Progenitor cell of endocrine pancreas (in vitro differentiated cells): ENCODE measurements at places on chromosomes 5 and 9.

DNA sequence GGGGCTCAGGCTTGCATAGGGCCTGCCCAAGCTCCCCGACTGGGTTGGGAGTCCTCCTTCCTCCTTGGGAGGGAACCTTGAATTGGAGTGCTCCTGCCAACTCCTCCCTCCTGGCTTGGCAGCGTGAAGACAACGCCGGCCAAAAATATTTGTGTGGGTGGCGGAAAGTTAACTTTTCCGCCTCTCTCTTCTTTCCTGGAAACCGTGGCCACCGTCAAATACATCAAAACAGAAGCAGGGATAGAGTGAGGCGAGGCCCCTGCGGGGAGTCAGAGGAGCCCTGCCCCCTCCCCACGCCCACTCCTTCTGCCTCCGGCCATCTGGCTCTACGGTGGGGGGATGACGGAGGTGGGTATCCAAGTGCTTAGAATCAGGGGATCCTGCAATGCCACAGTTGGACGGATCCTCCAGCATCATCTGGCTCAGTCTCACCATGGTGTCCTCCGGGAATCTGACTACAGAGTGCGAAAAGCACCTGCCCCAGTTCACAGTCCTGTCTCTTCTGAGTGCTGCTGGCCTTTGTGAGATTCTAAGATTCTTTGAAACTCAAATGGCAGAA is 25.2 kb upstream of the SYNPO start:
- no peak for DNase-seq

DNA sequence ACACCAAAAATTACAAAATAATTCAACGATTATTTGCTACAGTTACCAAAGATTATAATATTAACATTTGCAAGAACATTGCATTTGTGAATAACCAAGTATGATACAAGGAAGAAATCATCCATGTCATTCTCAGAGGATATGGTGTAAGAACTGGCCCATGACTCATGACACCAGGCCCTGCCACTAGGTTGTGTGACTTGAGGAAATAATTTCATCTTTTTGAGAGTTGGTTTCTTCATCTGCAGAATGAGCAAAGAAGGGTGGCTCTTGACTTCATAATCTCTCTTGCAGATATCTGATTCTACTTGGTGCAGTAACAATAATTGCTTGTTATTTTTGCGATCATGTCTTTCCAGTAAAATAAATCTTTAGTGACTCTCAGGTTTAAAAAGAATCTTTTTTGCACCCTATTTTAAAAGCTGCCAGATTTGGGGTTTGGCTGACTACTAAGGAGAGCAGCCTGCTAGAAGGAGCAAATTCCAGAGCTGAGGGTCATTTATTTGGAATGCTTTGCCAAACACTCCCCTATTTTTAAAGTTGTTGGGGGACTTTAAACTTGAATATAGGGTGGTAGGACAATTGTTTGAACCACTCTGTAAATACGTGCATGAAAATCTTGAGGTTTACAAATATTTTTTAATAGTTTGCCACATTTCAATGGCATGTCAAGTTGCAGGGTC is 23.5 kb downstream of the ITGA1 start:
- DNase-seq: no peak

GRCh38 chr5:111447099-111447498 is 65.2 kb downstream of the STARD4 start:
- DNase-seq: no peak

GRCh38 chr9:137077010-137077747 is at the start of gene UAP1L1:
TSS of gene UAP1L1 (plus strand) at chr9:137077517. CDS start at chr9:137077533, 16 bp downstream.
- DNase-seq: no peak

- DNase-seq: no peak
These were observed 100.5 kb upstream of the CCDC152 start for GRCh38 chr5:42655982-42656650.

GRCh38 chr9:70127540-70128416 is 84.1 kb downstream of the MAMDC2 start:
- DNase-seq: no peak

GRCh38 chr5:172939071-172939470 is 20.2 kb upstream of the RPL26L1 start:
- DNase-seq: no peak

GRCh38 chr5:67133776-67134175 is 62.8 kb downstream of the CD180 start:
- no peak for DNase-seq

- no peak for DNase-seq
These were observed 58.0 kb downstream of the COL23A1 start for GRCh38 chr5:178532236-178532635.

- DNase-seq: no peak
These were observed 73.7 kb upstream of the PJA2 start for GRCh38 chr5:109483395-109483971.
